ENCODE measurements at places on chromosomes 11 and 22.
A peak's percentile ranks its signal among the peaks of the same experiment; 100 is the strongest.

DNA sequence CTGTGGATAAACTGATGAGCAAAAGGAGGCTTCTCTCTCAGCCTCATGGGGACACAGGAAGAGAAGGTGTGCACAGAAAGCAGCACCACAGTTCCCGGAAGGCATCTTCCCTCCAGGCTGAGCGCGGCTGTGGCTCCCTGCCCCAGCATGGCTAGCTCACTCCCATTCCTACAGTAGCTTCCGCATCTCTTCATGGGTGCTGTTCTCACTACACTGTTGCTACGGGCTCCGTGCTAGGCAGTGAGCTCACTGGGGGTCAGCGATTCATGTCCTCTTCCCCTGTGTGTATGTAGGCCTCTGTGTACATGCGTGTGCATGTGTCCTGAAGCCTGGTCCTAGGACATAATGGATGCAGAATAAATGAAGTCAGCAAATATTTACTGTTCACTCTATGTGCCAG, 64.3 kb downstream of the MICAL3 start:
- DNase-seq: no peak

- DNase-seq: peak; percentile 74
Observed at GRCh38 chr11:11977206-11977938, 31.1 kb downstream of the DKK3 start.

- no peak for DNase-seq
Observed at GRCh38 chr11:5362017-5362625, 10.8 kb downstream of the OR51B6 start.

DNA sequence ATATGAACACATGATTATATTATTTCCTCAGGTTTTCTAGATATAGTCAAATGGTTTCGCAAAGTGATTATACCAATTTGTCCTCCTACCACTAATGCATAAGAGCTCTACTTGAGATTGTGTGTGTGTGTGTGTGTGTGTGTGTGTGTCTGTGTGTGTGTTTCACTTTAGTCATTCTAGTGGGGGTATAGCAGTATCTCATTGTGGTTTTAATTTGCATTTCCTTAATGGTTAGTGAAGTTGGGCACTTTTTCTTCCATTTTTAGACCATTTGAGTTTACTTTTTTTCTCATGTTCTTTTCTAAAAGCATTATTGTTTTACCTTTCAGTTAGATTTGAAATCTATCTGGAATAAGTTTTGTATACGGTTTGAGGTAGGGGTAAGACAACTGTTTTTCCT, 12.9 kb downstream of the CAPN5 start:
- DNase-seq: no peak

GRCh38 chr22:45460288-45461109, 42.2 kb upstream of the FBLN1 start:
- no peak for DNase-seq

GRCh38 chr22:40026641-40027040, 31.9 kb downstream of the FAM83F start:
- DNase-seq: no peak

DNA sequence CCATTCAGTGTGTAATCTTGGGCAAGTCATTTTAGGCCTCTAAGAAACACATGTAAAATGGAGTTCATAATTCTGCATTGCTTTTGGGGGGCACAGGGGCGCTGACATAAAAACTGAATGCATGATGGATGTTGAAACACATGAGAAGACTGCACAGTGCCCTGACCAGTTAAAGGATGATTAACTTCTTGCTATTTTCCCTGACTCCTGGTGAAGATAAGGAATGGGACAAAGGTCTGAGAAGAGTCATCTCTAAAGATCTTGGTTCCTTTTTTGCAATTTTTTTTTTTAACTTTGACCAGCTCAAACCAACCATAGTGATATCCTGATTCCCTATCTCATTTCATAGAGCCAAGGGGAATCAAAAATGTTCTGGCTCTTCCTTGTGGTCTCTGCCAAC, 134.9 kb upstream of the TENM4 start:
- no peak for DNase-seq

- DNase-seq: peak; percentile 92
Observed at GRCh38 chr22:44448271-44448830, 49.7 kb downstream of the RTL6 start.

DNA sequence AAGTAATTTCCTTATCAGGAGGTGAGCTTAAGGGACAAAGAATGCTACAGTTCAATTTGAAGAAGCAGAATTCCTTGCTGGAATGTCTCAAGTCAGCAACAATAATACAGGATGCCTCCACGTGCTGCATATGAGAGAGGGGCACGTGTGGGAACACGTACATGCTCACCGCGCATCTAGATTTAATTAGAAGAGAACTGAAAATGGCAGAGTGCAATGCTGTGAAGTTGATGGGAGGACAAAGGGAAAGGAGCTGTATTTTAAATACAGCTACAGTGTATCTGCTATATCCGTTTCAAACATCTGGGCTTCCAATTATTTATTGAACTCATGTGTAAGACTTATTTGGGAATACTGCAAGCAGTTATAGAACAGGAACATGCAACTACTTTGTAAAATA, 328.7 kb downstream of the SOX6 start:
- DNase-seq: no peak

GRCh38 chr11:129018991-129019390, 76.3 kb upstream of the TP53AIP1 start:
- no peak for DNase-seq

DNA sequence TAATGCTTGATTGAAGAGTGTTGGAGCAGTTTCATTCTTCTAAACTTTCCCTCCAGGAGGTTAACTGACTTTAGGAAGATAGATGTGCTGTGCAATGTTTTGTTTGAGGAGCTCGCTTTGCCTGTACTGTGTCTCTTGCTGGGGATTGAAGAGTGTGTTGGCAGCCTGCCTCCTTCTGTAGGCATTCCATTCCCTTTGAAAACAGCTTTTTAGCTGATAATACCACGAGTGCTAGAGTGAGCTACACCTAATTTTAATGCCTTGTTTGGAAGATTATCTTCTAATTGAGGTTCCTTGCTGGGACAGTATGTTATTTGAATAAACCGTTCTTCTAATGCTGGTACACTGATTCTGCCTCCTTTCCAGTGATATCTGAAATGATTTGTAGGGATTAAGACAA, 7.2 kb downstream of the DDX10 start:
- DNase-seq: no peak

DNA sequence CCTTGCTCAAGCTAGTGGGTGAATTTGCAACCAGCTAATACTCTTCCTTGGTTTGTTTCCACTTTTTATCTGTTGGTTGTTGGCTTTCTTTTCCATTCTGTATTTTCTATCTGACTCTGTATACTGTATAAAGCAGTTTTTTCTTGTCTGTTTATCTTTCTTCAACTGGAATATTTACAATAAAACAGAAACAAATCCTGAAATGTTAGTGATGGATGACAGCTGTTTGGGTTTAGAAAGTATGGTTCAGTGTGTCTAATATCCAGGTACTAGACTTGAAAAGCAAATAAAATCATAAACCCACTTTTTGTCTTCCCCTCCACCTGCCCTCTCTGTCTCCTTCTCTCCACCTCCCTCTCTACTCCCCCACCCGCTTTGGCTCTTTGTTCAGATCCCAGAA, 35.3 kb upstream of the TBCEL start:
- no peak for DNase-seq

GRCh38 chr11:114479331-114479730, 40.1 kb downstream of the REXO2 start:
- no peak for DNase-seq

DNA sequence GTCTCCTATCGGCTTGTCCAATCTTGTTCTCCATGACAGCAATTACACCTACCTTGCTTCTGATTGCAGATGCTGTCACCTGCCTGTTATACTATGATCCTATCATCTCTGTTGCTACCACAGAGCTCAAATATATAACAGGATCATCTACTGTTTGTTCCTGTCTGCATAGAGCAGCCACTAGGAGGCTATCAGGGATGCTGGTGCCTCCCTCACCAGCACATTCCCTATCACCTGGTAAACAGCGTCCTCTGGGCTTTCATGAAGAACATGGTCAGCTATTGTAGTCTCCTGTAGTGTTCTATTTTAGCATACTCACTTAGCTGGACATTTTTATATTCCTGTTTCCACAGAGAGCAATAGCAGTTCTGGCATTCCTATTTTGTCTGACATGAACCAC, 87.8 kb upstream of the FAT3 start:
- DNase-seq: no peak

- no peak for DNase-seq
Observed at GRCh38 chr11:61918251-61918937, 1.0 kb upstream of the RAB3IL1 start.

DNA sequence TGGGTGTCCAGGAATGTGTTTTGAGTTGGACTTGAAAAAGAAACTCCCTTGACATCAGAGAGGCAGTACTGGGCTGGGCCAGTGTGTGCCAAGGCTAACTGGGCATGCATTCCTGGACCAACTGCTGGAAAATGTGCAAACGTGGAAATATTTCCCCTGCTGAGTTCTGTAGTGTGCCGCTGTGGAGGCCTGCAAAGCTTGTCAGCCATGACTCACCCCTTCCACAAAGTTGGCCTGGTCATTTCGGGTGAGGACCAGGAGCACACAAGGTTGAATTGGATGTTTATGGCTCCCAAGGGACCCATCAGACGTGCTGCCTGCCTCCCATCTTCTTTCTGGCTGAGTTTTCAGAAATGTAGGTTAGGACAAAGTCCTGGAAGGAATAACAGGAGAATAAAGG, 513.1 kb downstream of the MIAT start:
- peak; percentile 90 for DNase-seq

- no peak for DNase-seq
Observed at GRCh38 chr11:71395263-71395560, 53.0 kb downstream of the DHCR7 start.

DNA sequence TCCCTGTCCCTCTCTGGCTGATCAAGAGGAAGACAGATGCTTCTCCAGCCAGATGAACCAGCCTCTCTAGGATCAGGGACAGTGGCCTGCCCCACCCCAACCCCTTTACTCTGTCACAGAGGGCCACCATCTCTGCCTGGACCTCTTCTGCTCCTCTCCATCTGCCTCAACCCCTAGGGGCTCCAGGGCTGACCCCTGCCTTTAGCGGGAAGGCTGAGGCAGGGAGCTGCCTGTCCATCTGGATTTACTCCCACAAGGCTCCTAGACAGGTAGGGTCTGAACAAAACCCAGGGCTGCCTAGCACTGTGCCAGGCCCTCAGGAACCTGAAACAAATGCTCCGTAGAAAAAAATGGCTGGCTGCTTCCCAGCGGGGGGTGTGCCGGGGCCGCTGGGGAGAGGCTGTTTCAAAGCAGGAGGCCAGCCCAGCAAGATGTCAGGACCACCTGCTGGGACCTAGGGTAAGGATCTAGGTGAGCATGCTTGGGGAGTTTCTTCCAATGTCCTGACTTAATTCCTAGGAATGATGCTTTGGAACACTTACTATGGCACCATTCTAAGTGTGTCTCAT, 3.2 kb downstream of the CHST1 start:
- no peak for DNase-seq

GRCh38 chr11:5684646-5685362, at the start of gene TRIM5:
Gene TRIM5 (minus strand): TSS chr11:5685074. CDS start chr11:5680177, 4,897 bp downstream.
- peak; percentile 91 for DNase-seq

DNA sequence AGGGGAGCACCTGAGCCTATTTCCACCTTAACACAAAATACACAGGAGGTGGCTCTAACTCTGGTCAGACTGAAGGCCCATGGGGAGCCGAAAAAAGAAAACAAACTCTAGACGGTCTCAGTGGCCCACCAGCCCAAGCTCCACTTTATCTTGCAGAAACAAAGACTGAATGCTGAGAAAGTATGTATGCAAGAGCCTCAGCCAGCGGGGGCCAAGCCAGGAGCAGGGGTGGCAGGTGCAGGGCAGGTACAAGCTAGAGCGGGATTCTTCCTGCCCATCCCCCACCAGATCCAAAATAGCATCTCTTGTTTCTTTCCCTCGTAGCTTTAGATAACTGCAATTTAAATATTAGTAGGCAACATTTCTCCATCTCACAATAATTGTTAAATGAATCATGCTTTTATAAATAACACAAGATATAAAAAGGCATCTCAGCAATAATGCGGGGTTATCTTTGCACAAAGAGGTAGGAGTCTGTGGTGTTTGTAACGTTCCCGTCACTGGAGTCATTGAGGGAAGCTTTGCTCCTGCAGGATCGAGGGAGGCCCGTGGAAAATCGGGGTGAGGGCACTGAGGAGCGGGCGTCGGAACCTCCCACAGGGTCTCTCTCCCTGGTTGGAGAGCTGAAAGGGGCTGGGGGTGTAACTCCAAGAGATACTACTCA, 418.0 kb downstream of the SHANK2 start:
- no peak for DNase-seq

- no peak for DNase-seq
Observed at GRCh38 chr11:66639066-66639813, 737 bp downstream of the RBM4 start.

DNA sequence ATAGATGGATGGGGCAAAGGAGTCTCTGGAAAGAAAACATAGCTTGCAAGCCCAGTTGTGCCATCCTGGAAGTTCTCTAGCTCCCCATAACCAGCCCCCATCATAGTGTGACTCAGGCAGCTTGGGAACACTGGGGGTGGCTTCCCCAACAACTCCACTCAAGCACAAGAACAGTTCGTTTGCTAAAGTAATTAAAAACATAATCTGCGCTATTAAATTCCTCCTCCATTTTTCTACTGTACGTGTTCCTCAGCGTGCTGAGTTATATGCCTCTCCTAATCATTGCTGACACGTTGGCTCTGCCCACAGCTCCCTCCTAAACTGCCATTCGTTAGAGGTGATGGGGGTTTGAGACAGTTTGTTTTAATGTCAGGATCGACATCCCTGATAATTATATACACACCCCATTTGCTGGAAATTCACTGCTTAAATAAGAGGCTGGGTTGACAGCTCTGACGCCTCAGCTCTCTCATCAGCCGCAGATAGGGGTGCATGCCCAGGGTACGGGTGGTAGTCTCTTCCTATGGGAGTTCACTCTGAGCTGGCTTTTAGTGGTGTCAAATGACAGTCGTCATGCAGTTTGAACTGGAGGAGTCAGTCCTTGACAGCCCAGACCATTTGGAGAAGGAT, 59.5 kb upstream of the SEZ6L start:
- DNase-seq: no peak

DNA sequence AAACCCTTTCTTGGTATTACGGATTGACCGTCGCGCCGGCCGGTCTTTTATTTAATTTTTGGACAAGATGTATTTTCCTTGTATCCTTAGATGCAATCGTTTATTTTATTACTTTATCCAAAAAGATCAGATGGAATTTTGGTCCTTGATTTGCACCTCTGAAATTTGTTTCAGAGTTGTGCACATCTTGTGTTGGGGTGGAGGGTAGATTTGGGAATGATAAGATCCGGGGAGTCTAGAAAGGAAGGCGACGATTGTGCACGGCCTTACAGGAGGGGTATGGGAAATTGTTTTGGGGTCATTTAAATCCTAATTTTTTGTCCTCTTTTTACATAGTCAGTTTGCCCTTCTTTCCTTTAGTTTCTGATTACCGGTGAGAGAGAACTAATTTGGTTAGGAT, 1.4 kb downstream of the KDM2A start:
- DNase-seq: no peak

Data from skeletal muscle cell (primary cell).